GM12865 (cell line): ENCODE measurements at places on chromosomes 3 and 15.

DNA sequence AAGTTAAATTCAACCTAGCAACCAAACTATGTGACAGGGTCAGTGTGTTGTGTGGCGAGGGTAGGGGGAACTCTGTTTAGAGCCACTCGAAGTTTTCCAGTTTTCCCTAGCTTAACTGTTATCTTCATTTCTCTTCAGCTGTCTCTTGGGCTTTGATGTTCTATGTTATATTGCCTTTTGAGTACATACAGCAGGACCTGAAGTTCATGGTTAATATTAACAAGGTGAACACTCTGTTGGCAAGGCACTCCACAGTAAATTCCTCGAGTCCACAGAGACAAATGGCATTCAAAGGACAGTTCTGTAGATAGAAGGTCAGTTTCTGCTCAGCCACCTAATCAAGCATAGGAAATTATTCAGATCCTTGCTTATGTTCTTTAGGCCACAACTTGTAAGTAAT is 147.9 kb upstream of the DPH6 start:
- DNase-seq, result no peak

- no peak for DNase-seq
These were observed 13.8 kb upstream of the SCG3 start for GRCh38 chr15:51667478-51667877.

- DNase-seq, result no peak
These were observed 394.1 kb upstream of the NECTIN3 start for GRCh38 chr3:110677506-110677905.

GRCh38 chr3:56919797-56920195 is 118.0 kb upstream of the ARHGEF3 start:
- DNase-seq, result no peak

- DNase-seq, result no peak
These were observed 1.4 kb downstream of the DNAJA4 start for GRCh38 chr15:78265752-78266224.

GRCh38 chr15:66922608-66923007 is 142.8 kb upstream of the SMAD3 start:
- DNase-seq, result no peak

GRCh38 chr15:55829826-55830225 is 86.9 kb upstream of the PRTG start:
- peak; percentile 55 for DNase-seq

DNA sequence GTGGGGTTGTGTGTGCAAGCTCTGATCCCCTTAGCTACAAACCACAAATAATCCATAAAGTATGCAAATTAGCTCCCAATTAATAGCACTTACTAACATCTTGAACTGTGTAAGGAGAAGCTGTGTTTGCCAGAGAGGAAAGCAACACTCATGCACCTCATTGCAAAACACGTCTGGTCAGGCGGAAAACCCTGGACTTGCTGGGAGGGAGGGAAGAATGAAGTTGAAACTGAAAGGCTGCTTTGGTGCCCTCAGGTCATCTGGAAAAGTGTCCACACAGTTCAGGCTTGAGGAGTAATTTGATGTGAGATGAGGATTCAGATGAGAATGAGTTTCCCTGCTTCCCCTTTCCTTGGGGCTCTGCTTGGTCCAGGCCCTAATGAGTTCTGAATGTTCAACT is 185.5 kb upstream of the ANKRD28 start:
- no peak for DNase-seq

DNA sequence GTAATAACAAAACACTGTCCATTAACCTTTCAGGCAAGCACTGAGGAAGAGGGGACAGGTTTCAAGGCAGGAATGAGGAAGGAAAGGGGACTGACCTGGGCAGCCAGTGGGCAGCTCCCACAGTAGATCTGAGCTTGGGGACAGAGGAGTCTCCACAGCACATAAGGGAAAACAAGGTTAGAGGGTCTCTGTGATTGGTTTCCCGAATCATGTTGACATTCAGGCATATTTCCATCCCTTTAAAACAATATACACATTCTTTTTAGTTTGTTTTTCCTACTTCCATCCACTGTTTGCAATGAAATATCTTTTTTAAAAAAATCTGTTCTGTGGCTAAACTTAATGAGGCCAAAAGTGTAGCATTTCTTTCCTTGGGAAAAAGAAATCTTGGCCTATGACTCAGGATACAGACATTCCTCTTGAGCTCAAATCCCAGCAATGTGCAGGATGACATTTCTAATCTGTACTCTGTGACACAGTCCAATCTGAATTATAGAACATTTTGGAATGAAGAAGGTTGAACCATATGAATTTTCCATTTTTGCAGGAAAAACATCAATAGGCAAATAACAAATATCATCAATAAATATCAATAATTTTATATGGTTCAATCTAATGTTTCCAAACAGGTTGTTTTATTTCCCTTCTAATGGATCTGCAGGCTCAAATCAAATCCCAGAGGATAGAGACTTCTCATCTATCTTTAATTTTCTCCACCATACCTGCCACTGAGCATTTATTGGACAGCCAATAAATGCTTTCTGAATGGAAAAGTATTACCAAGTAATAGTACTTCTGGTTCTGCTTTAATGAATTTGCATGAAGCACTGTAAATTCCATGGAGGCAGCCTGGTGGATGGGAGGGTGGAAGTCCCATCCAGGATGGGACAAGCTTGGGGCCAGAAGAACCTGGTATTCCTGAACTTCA is 54.1 kb downstream of the ITGB5 start:
- DNase-seq, result no peak

GRCh38 chr15:78055919-78056713 is 21.4 kb downstream of the TBC1D2B start:
- DNase-seq, result no peak

DNA sequence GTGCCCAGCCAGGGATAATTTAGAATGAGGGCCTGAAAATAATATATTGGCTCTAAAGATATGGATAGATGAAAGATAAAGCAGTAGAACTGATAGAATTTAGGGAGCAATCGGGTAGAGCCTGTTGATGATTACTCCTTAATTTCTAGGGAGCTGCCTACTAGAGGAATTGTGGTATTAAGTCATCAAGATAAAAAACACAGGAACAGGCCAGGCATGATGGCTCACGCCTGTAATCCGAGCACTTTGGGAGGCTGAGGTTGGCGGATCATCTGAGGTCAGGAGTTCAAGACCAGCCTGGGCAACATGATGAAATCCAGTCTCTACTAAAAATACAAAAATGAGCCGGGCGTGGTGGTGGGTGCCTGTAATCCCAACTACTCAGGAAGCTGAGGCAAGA is 130.4 kb downstream of the PCCB start:
- no peak for DNase-seq

DNA sequence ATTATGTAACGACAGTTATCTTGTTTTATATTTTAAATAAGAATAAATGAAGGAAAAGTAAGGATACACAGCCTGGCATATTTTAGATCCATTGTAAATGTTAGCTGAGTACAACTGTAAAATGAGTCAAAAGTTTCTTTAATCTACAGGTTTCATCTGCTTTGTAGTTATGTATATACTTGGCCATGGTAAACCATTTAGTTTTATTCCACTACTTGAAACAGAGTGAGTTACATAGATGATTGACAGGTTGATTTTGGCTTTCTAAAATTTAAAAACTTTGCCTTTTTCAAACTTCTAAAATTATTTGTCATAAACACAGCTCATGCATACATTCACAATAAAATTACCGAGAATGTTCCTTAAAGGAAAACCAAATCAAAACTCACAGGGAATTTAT is 371.2 kb downstream of the ROBO1 start:
- no peak for DNase-seq

DNA sequence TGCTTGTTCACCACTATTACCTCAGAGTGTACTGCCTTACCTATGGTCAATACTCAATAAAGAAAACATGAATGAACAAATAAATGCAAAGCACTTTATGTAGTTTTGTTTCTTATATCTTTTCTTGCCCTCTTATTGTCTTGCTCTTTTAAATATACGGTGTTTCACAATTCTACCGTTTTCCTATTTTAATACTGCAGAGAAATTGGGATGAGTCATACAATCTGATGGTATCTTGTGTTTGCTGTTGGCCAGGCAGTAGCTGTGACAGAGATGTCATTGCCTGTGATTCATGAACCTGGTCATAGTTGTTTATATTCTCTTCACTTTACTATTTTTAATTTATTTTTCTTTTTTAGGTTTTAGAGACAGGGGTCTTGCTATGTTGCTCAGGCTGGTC is 48.3 kb downstream of the SERP1 start:
- DNase-seq, result no peak

GRCh38 chr15:57150066-57150865 is 226.0 kb upstream of the CGNL1 start:
- no peak for DNase-seq

DNA sequence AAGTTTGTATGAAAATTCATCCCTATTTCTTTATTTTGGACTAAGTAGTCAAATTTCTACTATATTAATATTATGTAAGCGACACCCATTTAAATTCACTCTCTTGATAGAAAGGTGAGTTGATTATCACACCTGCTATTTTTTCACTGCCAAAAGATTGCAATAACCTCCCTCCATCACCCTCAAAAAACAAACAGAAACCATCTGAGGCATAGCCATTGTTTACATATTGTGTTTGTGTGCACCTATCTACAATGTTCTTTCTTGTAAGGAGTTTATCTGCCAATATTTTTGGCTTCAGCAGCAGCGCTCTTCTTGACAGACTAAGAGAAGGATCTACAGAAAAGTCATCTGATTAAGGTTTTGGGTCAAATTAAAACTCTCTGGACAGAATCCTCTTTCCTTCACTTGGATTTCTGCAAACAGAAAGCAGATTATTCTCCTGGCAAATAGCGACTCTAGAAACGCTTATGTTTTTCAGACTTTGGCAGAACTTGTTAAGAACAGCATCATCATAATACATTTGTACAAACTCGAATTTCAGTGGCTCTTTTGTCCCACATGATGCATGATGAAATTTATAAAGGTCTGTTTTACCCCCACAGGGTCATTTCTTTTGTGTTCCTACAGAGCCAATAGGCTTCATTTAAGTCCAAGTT is 48.6 kb downstream of the KCNMB2 start:
- DNase-seq, result no peak

DNA sequence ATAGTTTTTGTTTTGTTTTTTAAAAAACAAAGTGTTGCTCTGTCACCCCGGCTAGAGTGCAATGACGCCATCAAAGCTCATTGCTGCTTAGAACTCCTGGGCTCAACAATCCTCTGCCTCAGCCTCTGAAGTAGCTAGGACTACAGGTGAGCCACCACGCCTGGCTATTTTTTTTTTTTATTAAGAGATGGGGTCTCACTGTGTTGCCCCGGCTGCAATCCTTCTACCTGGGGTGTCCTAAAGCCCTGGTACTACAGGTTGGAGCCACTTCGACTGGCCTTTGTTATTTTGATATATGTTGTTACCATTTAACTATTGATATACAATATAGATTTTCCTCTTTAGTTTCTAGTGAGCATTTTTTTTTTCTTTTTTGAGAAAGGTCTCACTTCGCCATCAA is 2.6 kb downstream of the NGLY1 start:
- DNase-seq, result no peak

DNA sequence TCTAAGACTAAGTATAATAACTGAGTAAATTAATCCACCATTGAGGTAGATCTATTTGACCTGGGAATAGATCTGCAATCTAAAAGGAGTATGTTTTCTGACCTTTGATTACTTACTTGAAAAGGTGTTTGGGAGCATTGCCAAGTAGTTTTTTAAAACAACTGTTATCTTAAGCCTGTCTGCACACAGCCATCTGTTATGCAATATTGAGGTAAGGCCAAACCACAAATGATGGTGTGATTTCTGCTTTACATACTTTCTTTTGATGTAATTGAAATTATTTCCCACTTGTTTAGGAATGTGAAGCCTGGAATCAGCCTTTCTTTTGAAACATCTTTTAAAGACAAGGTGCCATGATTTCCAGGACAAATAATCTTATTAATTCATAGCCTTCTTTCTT is 274.0 kb downstream of the BBX start:
- DNase-seq, result no peak

- DNase-seq, result peak; percentile 86
These were observed 507 bp upstream of the GOLIM4 start for GRCh38 chr3:168096210-168096652.
